ENCODE measurements at places on chromosomes 5 and 9.

GRCh38 chr9:5918460-5918859 lies 27.8 kb downstream of the MLANA start:
- no peak for DNase-seq

GRCh38 chr5:124725040-124725434 lies 21.4 kb downstream of the ZNF608 start:
- no peak for DNase-seq

DNA sequence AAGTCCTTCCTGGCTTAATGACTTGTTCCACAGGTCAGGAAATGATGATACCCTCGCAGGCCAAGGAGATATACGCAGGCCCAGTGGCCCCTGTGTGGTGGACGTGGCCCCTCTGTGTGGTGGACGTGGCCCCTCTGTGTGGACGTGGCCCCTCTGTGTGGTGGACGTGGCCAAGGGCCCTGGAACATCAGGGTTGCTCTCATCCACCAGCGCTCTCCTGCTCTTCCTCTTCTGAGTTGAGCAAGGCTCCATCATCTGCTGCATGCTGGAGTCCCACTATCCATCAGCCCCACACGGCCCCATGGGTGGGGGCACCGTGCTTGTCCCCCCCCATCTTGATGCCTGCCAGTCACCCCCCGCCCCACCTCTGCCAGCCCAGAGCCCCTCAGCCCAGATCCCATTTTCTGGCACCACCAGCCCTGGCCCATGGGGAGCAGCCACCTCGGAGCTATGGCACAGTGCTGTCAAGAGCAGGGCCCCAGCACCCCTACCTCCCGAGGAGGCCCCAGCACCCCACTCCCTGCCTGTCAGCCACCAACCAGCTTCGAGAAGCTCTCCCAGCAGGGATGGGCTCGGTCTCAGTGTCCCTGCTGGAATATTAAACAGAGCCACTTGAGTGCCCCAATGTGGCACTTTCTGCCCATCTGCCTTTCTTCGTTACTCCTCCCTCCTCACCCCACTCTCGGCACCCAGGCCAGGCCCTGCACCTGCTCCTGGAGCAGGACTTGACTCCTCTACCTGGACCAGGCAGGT lies 8.1 kb downstream of the LRRC14B start:
- no peak for DNase-seq

GRCh38 chr9:12457237-12457636 lies 235.9 kb upstream of the TYRP1 start:
- DNase-seq, result no peak

- no peak for DNase-seq
Measured at GRCh38 chr9:85716031-85716877, 25.5 kb downstream of the AGTPBP1 start.

GRCh38 chr5:159548517-159548916 lies 218.2 kb upstream of the IL12B start:
- no peak for DNase-seq

DNA sequence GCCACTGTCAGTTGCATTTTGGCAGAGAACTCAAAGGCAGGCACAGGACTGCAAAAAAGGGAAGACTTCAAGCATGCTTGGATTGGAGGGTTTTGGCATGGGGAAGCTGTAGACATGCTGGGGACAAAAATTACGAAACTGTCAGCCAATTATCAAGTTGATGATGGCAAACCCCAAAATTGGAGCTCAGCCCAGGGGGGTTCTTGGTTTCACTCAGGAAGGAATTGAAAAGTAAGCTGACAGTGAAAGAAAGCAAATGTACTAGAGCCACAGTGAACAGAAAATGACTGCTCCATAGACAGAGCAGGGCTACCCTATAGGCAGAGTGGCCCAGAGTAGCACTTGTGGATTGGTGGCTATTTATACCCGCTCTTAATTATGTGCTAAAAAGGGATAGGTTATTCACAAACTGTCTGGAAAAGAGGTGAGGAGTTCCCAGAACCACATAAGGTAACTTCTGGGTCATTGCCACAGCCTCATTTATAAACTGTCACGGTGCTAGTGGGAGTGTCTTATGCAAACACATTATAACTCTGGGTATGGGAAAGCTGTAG lies 14.6 kb upstream of the CFAP95 start:
- no peak for DNase-seq

GRCh38 chr9:70066418-70066817 lies 22.8 kb downstream of the MAMDC2 start:
- DNase-seq, result no peak

DNA sequence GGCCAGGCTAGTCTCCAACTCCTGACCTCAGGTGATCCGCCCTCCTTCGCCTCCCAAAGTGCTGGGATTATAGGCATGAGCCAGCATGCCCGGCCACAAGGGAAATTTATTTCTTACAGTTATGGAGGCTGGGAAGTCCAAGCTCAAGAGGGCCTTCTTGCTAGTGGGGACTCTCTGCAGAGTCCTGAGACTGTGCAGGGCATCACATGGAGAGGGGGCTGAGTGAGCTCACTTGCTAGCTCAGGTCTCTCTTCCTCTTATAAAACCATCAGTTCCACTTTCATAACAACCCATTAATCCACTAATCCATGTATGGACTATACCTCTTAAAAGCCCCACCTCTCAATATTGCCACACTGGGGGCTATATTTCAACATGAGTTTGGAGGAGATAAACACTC lies 5.1 kb upstream of the SPIN1 start:
- DNase-seq, result no peak

- no peak for DNase-seq
Measured at GRCh38 chr9:113428062-113428615, 17.6 kb downstream of the C9orf43 start.

GRCh38 chr5:141691286-141691866 lies 9.3 kb upstream of the ARAP3 start:
- no peak for DNase-seq

GRCh38 chr5:41841325-41841724 lies 28.9 kb downstream of the OXCT1 start:
- DNase-seq, result no peak

GRCh38 chr5:145341842-145342241 lies 493.3 kb downstream of the PRELID2 start:
- DNase-seq, result no peak

- no peak for DNase-seq
Measured at GRCh38 chr5:150296496-150296895, 6.2 kb downstream of the ARSI start.

GRCh38 chr9:70094747-70095146 lies 51.1 kb downstream of the MAMDC2 start:
- DNase-seq, result no peak

- no peak for DNase-seq
Measured at GRCh38 chr5:81235287-81236072, 2.4 kb downstream of the CKMT2 start.

DNA sequence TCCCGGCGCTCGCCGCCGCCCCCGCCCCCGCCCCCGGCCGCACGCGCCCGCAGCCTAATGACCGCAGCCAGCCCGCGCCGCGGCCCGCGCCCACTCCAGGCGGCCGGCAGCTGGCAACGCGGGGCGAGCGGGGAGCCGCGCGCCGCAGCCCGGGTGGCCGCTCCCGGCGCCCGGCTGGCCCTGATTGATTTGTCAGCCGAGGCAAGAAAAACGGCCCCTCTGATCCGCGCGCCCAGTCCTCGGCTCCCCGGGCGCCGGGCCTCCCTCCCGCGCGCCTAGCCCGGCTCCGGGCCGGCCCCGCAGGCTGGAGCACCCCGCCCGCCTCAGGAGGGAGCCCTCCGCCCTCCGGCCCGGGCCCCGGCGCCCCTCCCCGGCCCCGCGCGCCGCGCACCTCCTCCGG lies 11.9 kb upstream of the LHX2 start:
- DNase-seq, result no peak

DNA sequence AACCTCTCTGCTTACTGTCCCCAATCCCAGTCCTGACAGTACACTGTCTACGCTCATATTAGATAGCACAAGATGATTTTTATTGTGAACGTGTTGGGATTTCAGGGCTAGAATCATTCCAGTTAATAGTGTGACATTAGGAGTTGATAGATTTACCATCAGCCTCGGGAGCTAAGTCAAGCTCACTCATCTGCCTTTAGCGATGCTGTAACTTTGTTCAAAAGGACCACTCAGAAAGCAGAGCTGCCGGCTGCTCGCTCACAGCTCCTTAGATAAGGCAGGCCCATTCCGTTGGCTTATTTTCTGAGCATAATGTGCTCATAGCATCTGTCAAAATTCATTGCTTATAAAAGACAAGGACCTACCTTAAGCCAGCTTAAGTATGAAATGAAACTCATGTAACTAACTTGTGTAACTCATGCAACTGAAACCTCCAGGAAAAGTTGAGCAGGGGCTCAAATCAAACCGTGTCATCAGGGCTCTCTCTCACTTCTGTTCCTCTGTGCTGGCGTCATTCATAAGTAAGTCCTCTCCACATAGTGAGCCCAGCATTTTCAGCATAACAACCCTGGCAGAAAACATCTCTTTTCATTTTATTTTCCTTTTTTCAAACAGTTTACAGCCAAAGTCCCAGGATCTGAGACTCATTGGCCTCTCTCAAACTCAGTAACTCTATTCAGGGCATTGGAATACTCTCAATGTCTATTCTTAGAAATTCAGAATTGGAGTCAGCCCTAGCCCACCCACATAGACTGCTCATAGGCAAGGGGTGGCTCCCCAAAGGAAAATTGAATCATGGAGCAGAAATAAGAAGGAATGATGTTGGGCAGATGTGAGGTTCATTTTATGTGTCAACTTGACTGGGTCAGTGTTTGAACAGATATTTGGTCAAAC lies 208.8 kb downstream of the MAN2A1 start:
- DNase-seq, result no peak

- DNase-seq, result no peak
Measured at GRCh38 chr5:79702606-79703380, 13.2 kb downstream of the CMYA5 start.

DNA sequence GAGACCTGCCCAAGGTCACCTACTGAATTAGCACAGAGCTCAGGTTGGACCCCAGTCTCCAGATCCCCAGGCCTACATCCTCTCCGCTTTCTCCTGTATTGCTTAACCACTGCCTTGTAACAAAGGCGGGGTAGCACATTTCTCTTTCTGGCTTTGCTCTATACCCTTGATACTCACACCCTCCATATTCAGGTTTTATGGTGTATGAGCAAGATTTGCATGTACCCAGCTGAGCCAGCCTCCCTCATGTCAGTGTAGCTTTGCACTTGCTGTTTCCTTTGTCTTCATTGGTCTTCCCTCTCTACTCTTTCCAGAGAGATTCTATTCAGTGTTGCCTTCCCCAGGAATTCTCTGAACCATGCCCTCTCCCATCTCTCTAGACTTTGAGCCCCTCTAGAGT lies 19.6 kb upstream of the ZCCHC7 start:
- DNase-seq, result no peak

DNA sequence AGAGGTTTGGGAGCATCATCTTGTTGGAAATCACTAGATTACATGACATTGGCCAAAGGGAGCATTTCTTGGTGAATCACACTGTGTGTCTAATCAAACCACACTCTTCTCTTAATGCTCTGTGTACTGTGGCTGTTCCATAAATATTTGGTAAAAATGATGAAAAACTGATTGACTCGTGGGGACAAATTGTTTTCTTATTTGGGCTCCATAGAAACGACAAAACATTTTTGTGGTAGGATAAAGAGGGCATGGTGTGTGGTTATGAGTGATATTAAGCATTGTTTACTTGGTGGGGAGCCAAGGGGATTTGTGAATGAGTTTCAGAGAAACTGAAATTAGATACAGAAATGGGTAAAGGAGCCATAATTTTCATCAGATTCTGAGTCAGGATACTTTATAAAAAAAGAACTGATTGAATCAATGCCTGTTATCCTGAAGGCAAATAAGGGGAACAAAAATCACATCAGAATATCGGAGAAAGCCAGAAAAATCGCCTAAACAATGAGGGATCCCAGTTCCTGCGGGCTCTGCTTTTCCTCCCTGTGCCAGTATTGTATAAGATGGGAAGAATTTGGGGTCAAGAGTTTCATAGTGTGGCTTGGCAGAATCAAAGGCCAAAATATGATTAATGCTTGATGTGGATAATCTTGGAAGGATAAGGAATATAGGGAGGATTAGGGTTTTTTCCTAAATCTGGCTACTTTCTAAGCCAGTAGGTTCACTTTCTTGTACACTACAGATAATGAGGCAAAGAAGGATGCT lies 33.3 kb downstream of the FBXL7 start:
- no peak for DNase-seq

- no peak for DNase-seq
Measured at GRCh38 chr9:76403352-76403751, 9.1 kb upstream of the RFK start.

GRCh38 chr5:128881502-128882018 lies 83.7 kb upstream of the SLC27A6 start:
- no peak for DNase-seq

- DNase-seq, result no peak
Measured at GRCh38 chr5:2562036-2562435, 189.4 kb downstream of the IRX2 start.

DNA sequence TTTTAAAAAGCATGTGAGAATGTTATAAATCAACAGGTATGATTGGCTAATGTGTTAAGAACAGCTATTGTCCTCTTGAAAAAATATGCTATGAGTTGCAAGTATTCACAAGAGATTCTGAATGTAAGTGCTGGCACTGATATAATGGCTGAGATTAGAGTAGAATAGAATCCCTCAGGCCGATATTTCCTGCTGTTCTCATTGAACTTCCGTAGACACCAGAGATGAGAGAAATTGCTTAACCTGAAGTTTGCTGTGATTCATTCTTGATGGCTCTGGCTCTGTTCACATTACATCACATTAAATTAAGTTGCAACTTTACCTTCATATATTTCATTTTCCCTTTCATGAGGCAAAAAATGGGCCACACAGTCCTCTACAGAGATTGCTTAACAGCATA lies 114.5 kb downstream of the BAAT start:
- no peak for DNase-seq

DNA sequence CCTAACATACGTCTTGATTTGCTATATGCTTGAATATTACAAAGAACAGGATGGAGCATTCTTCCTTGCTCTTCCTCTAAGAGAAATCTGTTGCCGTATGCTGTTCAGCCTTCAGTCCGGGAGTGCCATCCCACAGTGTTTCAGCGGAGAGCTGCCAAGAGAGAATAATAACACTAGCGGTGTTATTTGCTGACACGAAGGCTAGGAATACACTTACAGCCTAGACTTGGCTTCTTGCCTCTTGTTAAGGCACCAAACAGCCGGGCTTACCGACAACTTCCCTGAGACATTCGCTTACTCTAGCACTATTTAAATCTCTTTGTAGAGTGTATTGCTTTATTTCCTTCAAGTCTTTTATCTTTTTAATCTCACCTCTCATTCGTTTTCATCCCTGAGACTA lies 31.4 kb downstream of the KCTD16 start:
- no peak for DNase-seq

DNA sequence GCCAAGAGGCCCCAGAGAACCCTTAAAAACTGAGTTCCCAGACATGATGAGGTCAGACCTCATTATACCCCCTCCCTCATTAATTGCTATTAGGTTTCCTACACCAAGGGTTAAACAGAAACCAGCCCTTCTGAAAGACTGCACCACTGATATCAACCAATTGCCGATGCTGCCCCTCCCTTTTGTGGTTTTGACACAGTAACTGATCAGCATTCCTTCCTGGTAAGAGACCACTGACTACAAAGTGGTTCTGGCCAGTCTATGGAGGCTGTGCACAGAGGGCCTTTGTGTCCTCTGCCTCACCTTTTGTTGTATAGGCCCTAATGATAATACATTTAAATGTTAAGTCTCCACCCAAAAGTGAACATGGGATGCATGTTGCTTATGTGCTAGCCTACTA lies 201.5 kb downstream of the FRMD3 start:
- no peak for DNase-seq
